ENCODE measurements at places on chromosomes 6 and 20. TPM values are rescaled to one million over a fixed set of nuclear protein-coding genes. Genes with fewer than 3 reads are reported as not detected.

Gene MYLK2
- polyA plus RNA-seq: 60.0 TPM

DNA sequence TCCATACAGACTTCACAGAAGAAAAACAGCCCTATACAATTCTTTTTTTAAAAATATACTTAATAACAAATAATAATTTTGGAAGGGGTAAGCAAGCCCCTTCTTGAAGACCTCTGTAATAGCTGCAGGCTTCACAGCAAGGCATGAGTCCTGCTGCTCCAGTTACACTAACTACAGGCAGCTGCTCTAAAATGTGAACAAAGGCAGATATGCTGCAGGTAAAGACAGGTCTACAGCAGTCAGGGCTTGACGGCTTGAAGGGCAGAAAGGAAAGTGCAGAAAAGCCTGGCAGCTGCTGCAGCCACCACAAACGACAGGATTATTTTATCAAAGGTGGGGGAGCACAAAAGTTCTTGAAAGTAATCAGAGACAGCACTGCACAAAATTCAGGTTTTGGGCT is 11.3 kb downstream of the FAXC start:
- no peak for DNase-seq

GRCh38 chr20:56453352-56453751 is 15.1 kb upstream of the RTF2 start:
- DNase-seq: no peak

DNA sequence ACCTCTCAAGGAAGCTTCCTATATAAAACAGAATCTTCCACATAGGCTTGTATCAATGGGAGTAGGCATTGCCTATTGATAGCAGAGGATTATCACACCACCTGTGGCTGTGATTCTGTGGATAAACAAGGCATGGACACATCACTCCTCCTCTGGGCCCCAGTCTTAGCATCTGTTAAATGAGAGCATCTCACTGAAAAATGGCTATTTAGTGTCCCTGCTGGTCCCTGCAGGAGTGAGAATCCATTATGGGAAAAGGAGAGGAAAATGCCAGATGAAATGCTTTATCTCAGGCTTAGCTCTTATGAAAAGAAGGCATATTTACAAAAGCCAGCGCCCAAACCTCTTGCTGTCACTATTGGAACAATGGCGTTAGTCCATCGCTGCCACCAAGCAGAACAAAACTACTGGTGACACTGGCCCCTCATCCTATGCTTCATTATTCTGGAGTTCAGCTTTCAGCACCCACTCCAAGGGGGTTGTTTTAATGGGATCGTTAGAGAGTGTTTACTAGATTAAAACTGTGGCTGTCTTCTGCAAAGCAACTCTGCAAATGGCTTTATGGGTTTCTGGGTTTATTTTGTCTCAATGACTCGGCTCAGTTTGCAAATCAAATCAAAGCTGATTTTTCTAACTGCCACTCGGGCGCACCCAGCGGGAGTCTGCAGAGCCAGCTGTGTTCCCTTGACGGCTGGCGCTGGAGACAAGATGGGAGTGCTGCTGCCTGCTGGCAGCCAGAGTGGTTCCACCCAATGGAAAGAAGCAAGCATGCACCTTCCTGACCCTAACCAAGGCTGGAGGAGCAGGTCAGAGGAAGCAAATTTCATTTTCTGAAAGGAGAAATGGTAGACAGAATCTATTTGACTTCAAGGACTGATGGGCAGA is 658.8 kb upstream of the CHD6 start:
- DNase-seq: no peak

Gene FAM83C
- polyA plus RNA-seq: not detected

- DNase-seq: no peak
These were observed 207.0 kb downstream of the ANKRD60 start for GRCh38 chr20:58021481-58021880.

DNA sequence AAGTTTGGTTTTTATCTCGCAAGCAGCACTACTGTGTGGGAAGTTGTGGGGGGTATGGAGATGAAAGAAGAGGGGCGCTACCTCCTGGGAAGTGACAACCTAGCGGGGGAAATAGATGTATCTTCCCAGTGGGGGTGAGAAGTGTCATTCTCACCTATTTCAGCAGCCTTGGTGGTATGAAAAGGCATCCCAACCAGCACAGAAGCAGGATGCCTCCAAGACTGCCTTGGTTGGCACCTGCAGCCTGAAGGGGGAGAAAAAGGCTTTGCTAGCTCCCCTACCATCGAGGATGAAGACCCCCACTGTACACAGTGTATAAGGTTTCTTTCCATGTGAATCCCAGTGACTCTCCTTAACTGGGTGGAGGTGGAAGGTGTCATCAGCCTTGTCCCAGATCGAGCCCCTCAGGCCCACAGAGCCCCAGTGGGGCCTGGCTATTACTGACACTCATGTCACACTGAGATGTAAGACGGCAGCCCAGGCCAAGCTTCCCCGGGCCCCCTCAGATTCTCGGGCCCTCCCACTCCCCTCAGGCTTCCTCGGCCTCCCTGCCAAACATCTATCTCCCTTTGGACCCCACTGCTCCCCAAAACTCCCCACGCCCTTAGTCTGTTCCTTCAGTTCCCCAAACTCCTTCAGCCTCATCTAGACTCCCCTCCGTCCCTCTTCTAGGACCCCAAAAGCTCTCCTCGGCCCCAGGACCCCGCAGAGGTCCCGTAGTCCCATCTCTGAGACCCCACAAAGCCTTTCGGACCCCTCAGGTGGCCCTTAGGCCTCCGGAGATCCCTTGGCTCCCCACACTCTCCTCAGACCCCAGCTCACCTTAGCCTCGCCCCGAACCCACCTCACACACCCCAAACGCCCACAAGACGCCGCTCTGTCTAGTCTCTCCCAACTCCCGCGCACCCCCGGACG is 688 bp downstream of the COMMD7 start:
- DNase-seq: no peak

- DNase-seq: no peak
These were observed 973 bp downstream of the UBD start for GRCh38 chr6:29558439-29559079.

Gene NFYA
- 23.5 TPM for polyA plus RNA-seq

GRCh38 chr6:125950293-125950692 is 6.3 kb upstream of the HINT3 start:
- DNase-seq: no peak

DNA sequence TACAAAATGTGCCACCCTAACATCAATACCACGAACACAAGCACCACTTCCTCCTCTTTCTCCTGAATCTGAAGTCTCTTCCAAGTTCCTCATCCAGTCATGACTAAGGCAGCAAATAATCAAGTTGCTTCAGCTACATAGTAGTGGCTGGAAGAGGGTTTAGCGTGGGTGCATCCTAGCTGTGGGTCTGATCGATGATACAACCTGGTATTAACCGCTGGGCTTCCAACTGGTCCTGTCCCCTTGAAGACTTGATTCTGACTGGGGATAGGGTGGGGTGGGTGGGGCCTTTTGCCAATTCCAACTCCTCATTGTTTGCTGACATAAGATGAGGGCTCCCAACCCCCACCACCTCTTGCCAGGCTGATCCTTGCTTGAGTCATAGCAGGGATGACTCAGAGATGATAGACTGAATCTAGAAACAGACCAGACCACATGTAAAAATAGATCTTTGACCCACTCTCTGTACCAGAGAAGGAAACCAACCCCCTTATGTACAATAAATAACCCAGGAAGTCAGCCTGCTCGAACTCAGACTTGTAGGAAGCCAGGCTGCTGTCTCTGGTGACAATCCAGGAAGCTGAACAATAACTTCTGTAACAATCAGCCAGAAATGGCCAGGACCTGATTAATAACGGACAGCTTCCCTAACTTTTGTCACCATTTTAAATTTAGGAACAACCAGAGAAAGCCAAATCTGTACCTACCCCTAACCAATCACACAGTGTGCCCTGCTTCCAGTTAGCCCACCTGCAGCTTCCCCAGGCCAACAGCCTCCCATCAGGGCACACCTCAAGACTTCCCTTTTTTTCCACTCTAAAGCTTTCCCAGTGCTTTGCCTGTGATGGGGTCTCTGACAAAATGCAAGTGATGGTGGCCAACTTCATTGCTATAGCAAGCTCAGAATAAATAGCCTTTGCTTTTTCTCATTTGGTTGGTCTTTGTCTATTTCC is 68.9 kb upstream of the FAM184A start:
- DNase-seq: no peak

Gene SRPK1
- 15.6 TPM for polyA plus RNA-seq

DNA sequence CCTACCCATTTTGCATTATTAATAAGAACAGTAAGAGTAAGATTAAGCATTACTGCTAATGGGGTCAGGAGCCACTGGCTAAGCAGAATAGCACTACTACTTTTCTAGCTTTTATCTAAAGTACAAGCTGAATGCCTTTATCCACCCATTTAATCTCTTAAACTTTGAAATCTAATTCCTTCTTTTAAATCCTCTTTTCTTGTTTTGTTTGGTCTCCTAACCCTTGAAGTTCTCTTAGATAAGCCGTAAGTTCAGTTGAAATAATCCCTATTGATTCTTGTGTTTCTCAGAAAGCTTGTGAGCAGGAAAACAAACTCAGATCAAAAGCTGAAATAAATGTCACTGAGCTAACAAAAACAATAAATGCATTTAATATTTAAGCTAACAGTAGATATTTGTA is 380.2 kb downstream of the TBC1D32 start:
- DNase-seq: no peak

GRCh38 chr6:131208787-131209186 is 73.5 kb downstream of the AKAP7 start:
- DNase-seq: no peak

Gene TMEM170B
- 6.1 TPM for polyA plus RNA-seq

DNA sequence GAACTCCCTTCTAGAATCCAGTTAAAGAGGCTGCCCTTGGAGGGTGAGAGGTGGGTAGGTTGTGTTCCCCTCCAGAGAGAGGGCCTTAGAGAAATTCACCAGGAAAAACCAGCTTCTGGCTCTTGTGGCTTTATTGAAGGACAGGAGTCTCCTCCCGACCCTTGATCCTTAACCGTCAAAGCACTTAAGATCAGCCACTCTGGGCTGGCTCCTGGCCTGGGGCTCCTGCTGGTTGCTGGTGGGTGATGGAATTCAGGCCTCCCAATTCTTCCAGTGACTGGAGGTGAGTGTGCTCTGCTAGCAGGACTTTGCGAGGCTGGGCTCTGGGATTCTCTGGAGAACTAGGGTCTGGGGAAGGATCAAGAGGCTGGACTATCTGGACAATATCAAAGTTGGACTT is 75.6 kb upstream of the LGSN start:
- DNase-seq: no peak

DNA sequence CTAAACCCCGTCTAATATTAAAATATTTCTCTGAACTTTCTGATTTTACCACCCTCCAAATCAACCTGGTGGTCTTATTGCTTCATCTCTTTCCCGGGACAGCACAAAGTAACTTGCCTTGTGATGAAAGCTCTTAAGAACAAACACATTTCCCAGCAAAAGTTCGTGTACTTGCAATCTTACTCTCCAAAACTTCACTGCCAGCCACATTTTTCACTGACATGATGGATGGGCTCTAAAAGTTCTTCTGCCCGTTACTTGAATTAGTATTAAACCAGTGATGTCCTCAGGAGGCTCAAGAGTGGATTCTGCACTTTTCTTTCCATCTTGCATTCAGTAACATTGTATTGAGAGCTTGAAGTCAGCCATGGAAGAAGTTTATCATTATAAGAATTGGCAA is 731.6 kb upstream of the GJE1 start:
- DNase-seq: no peak

DNA sequence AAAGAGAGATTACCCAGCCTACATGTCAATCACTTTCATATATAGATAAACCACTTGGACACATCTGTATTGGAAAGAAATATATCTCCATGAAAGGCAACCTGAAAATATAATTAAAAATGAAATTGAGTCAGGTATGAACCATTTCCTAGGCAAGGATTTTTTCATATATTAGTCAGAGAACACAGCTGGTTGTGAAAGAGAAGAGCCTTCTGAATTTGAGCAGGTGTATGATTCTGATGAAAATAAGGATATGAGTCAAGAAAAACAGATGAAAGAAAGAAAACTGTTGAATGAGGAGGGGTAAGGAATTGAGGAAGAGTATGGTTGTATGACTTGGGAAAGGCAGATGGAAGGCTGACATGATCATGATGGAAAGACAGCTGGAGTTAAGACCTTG is 441.1 kb downstream of the HAO1 start:
- no peak for DNase-seq

GRCh38 chr6:119453242-119454200 is 104.0 kb upstream of the MAN1A1 start:
- no peak for DNase-seq

DNA sequence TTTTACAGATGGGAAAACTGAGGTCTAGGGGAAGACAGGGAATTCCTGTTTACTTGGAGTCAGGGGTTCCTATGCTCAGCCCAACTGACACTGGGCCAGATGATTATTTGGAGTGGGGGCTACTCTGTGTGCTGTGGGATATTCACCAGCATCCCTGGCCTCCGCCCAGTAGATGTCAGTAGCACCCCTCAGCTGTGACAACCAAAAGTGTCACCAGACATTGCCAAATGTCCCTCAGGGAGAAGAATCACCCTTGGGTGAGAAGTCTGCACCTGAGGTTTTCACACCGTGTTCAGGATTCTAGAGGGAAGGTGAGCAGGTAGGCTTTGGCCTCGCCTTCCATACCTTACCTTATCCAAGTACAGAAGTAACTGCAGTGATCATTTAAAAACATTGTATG is 27.6 kb downstream of the CDH26 start:
- no peak for DNase-seq

- no peak for DNase-seq
These were observed 55.7 kb downstream of the SNX5 start for GRCh38 chr20:17912916-17913315.

DNA sequence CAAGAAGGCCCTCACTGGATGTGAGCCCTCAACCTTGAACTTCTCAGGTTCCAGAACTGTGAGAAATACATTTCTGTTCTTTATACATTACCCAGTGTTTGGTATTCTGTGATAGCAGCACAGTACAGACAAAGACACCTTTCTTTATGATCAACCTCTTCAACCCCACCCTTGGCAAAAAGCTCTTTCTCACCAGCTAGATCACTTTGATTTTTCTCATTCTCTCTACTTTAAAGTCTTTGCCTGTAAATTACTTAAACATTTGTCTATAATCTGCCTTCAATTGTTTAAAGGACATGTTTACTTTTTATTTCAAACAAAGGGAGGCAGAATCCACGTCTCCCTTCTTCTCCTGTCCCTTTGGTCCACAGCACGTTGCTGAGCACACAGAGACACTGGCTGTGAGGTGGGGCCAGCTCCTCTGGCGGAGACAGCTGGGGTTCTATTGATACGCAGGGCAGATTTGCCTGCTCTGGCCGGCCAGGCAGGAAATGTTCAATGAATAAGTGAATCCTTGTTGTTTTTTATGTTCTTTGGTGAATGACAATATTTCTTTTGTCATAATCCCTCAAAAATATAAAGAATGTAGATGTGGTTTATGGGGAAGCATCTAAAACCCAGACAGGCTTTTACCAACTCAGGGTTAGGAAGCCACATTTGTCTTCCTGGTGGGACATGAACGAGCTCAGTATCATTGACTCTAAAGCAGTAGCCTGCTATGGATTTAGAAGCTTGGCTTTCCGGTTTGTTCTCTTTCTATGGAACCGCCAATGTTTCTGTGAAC is 52.9 kb downstream of the NEDD9 start:
- DNase-seq: no peak

Gene CDSN
- polyA plus RNA-seq: 0.06 TPM
